ENCODE measurements at places on chromosomes 1 and 21.

GRCh38 chr1:145992958-145993617 is 3.3 kb downstream of the TXNIP start:
- no peak for DNase-seq

DNA sequence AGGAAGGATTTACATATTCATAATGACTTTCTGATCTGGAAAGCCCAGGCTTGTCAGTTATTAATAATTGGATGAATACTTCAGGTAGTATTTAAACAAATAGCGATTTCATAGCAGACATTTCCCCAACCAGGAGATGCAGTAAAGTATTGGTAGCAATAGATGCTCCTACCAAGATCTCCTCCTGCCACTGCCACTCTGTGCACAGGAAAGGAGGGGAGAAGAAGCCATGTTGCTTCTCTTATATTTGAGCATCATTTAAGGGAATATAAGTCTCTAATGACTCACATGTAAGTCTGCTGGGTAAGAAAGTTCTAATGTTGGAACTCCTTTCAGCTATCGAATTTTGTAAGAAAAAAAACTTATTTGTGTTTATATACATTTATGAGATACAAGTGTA is 420 bp upstream of the IFI16 start:
- DNase-seq, result no peak

DNA sequence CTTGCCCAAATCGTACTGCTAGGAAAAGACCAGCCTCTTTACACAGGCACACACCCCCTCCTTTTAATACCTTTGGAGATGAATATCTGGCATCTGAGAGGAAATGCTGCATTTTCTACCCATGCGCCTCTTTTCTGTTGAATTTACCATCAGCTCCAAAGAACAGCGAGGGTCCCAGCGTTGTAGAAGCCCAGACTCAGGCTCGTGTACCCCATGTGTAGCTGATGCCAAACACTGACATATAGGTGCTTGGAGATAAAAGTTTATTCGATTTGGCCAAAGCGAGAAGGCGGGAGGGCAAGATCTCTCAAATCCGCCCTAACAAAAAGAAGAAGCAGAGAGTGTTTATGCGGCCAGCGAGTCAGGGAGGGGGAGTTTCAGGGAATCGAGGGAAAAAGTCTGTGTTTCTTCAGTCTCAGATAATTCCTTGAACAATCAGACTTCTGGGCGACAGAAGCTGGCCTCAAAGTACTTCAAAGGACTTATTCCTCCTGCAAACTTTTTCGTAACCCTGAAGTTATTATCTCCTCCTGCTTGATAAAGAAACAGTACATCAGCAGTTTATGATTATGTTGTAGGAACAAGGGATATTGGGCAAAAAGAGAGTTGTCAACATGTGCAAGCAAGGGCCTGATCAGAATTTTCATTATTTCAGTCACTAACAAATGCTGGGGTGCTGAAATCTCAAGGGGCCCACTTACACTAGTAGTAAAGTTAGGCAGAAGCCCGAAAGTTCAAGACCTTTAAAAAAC is 642 bp upstream of the CREG1 start:
- no peak for DNase-seq

- DNase-seq, result no peak
Measured at GRCh38 chr1:22359427-22359826, 92.2 kb upstream of the ZBTB40 start.

DNA sequence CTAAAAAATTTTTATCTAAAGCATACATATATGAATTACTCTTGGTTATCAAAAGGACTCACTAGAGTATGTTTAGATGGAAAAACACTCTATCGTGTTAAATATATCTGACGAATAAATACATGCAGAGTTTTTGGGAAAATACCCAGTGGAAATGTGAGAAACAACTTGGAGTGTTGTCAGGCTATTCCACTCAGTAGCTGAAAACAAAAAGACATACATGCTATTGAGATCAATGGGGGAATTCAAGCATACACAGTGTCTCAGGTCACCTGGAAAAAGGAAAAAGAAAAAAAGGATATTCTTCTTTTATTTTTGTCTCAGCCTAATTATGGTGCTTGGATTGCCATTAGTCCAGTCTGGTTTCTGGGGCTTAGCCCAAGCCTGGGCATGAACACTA is 247.0 kb upstream of the LYPLAL1 start:
- DNase-seq, result no peak

- no peak for DNase-seq
Measured at GRCh38 chr1:87958201-87958600, 629.5 kb downstream of the LMO4 start.

Measured in CD14-positive monocyte (primary cell).